Vagina (tissue), 2 donors: ENCODE measurements at places on chromosomes 1 and 21. TPM values are rescaled to one million over a fixed set of nuclear protein-coding genes. Genes with fewer than 3 reads are reported as not detected.

DPT gene
- 154 TPM for total RNA-seq

GRCh38 chr1:245298781-245299180, 144.0 kb downstream of the KIF26B start:
- peak; percentile 19 for DNase-seq
- no peak overlapping the region for H3K27ac ChIP-seq
- no peak overlapping the region for H3K4me3 ChIP-seq

DNA sequence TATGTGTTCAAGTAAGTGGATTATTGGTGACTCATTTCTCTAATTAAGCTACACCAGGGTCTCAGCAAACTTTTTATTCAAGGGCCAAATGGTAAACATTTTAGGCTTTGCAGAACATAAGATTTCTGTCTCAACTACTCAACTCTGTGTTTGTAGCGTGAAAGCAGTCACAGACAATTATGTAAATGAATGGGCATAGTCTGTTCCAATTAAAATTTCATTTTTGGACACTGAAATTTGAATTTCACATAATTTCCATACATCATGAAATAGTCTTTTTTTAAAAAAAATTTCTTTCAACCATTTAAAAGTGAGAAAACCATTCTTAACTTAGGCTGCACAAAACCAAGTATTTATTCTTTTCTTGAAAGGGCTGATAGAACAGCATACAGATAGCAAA, 50.1 kb downstream of the IL23R start:
- H3K27ac ChIP-seq = no peak overlapping the region
- H3K4me1 ChIP-seq = no peaks in the 10 kb centered on the region
- H3K27me3 ChIP-seq = no peaks in the 10 kb centered on the region

- H3K27me3 ChIP-seq = no peaks in the 10 kb centered on the region
- H3K4me3 ChIP-seq = no peak overlapping the region
- H3K27ac ChIP-seq = no peak overlapping the region
These were observed 46.4 kb upstream of the RGS21 start for GRCh38 chr1:192270398-192270797.

GRCh38 chr1:28507247-28507645, 1.4 kb downstream of the RCC1 start:
- peaks cover 45% of the 10 kb centered on the region for H3K36me3 ChIP-seq
- no peaks in the 10 kb centered on the region for H3K27me3 ChIP-seq
- H3K27ac ChIP-seq = peak overlapping the region; percentile 72
- H3K4me1 ChIP-seq = peaks cover 48% of the 10 kb centered on the region
- H3K4me3 ChIP-seq = peak overlapping the region; percentile 72
- DNase-seq = no peak

DNA sequence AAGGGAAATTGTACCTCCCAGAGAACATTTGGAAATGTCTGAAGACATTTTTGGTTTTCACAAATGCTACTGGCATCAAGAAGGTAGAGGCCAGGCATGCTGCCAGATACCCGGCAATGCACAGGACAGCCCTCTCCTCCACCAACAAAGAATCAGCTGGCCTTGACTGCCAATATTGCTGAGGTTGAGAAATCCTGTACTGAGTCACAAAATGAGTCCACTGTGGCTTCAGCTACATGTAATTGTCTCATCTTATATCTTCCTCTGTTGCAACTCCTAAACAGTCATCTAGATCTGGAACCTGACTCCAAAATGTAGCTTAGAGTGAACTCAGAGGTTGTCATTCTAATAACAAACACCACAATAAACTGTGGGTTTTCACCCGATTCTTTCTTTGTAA, 327.5 kb upstream of the POGK start:
- H3K27me3 ChIP-seq = no peaks in the 10 kb centered on the region
- no peak overlapping the region for H3K4me3 ChIP-seq
- no peak for DNase-seq
- no peak overlapping the region for H3K27ac ChIP-seq
